ENCODE measurements at places on chromosomes 5 and 9.

GRCh38 chr9:34559624-34560455, 29.7 kb downstream of the CNTFR start:
- DNase-seq, result no peak

DNA sequence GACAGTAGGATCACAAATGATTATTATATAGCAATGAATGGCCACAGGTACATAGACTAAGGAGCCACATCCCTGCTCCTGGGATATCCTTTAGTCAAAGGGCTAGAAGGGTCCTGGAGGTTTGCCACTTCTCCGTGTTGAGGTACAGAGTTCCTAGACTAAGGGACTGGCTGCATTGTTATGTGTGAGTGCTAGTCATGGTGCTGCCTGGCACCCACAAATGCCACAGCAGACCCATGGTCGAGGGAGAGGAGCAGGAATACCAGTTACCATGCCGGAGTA, 47.4 kb downstream of the EXOSC2 start:
- DNase-seq, result no peak

DNA sequence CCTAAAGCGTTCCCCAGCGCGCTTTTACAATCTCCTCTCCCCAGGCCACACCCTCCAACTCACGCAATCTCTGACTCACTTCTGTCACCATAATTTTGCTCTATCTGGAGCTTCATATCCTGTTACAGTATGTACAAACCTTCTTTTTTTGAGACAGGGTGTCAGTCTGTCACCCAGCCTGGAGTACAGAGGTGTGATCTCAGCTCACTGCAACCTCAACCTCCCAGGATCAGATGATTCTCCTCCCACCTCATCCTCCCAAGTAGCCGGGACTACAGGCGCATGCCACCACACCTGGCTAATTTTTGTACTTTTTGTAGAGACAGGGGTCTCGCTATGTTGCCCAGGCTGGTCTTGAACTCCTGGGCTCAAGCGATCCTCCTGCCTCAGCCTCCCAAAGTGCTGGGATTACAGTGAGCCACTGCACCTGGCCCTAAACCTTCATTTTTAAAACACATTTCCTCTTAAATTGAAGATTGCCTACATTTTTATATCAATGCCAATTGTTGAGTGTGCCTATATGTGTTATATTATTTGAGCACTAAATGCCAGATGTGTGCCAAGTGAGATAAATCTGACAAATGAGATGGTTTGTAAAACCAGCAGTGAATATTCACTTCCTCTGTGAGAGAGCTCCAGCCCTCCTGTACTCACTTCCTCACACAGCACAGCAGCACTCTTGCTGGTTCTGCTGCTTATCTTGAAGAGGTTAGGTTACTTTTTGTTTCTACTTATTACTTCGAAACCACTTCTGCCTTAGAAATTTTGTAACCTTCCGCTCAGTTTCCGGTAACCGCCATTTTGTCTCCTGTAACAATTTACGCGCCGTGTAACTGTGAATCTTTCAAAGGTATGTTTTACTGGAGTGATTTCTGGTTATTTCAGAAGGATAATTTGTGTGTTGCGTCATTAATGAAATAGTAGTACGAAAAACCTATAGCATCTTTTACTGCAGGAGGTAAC, 57.9 kb downstream of the DOCK8 start:
- DNase-seq, result no peak

DNA sequence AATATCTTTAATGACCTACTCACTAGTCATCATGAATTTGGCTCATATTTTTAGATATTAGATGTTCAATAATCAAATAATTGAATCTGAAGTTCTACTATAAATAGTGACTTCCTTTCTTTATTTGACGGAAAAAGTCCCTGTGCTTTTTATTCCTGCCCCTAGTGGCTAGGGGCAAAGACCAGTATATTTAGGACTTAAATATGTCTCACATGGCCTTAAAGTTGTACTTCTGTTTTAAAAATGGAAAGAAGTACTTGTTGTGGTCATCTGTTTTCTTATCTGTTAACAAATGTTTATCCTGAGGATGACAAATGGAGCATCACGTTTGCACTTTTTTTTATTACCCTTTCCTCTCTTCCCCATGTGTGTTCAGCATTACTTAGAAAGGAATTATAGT, 89.2 kb upstream of the GRHPR start:
- DNase-seq, result no peak

DNA sequence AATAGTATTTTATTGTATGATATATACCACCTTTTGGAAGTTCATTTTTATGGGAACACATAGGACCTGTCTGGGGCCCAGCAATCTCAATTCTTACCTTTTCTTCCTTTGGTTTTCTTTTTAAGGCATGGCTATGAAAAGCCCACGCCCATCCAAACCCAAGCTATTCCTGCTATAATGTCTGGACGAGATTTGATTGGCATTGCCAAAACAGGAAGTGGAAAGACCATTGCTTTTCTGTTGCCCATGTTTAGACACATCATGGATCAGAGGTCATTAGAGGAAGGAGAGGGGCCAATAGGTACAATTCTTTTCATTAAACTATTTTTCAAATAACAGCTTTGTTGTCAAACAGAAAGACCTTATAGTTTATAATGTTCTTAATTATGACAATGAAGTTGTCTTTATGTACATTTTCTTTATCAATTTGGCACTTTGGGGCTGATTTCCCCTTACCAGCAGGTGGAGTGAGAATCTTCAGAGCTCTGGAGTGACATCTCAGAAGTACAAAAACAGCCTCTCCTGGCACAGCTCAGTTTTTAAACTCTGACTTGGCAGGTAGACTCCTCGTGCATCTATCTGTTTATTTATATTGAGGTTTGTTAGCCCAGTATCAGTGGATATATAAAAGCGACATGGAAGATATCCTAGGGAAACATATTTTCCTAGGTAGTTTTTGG, 25.8 kb downstream of the DDX46 start:
- DNase-seq, result no peak

DNA sequence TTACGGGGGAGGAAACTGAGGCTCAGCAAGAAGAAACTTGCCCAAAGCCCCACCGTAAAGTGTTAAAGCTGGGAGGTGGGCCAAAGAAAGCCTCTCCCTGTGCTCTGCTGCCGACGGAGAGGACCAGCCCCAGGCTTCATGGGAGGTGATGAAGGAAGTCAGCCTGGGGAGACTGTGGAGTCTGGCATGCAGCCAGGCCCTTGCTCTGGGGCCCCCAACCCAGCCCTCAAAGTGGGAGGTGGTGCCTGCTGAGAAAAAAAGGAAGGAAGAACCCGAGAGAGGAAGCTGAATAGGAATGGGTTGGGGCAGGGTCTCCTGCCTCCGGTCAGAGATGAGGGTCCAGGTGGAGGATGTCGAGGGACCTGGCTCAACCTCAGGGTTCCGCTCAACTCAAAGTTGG, 3.8 kb downstream of the RNF44 start:
- no peak for DNase-seq

DNA sequence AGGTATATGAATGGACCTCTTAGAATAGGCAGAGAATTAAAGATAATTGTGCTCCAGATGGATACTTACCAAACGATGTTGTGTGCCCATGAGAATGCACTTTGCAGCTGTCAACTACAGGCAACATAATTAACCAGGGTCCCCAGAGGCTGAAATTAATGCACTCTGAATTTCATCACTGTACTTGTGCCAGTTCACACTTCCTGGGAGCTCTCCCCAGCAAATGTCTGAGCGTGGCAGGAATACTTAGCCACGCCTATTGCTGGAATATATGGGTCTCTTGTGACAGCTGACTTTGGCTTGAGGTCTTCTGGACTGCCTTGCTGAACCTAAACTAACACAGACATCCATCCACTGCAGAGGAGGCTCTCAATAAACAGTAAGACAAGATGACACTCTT, 11.9 kb upstream of the C1QTNF2 start:
- DNase-seq, result no peak

GRCh38 chr5:170121321-170121720, 15.6 kb downstream of the FOXI1 start:
- DNase-seq, result no peak

DNA sequence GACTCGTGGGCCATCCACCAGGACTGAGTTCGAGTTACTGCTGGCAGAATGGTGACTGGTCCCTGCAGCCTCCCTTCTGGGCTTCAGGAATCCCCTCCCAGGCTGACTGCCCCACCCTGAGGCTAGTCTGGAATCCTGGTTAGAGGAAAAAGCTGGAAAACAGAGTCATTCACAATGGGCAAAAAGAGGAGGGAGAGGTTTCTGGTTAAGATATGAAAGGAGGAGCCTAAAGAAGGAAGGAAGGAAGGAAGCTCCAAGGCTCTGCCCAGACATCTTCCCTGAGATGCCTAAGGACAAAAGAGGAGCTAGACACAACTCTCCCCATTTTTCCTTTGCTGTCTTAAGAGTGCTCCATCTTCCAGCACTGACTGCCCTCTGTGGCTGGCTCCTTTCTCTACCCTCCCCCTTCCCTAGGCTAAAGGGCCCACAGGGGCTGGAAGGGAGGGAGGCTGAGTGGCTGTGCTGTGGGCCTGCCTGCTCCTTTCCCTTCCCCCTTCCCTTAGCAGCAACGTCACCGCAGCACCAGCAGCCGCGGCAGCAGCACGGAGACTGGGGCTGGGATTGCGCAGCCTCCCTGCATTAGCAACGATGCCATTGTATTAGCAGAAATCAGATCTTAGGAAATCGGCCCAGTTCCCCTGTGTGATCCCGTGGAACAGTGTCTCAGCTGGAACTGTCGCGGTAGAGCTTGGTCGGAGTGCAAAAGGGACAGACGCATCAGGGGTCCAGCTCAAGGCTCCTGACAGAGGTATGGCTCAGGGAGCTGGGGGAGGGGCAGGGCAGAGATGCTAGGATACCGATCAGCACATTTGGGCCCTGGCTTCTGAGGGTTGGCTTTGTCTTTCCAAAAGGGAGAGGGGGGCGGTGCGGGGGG, 48.7 kb downstream of the RUSC2 start:
- no peak for DNase-seq

- DNase-seq, result no peak
Observed at GRCh38 chr5:139552893-139553575, 8.1 kb upstream of the UBE2D2 start.

DNA sequence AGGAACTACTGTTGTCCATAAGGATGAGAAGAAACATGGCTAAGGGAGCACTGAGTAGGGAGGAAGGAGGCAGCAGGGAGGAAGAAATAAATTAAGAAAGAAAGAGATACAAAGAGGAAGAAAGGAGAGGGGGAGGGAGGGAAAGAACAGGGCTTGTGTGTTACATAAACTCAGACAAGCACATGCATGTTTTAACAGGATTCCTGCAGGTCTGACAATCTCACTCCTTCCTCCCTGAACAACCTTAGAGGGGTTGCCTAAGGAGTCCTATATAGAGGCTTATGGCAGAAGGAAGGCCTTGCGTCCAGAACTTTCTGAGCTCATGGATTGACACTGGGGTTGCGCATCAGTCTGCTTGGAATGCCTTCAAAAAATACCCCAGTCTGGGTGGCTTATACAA, 4.2 kb upstream of the KCNIP1 start:
- DNase-seq, result no peak

- DNase-seq, result no peak
Observed at GRCh38 chr9:114028646-114029045, 49.5 kb downstream of the AMBP start.

- DNase-seq, result no peak
Observed at GRCh38 chr5:94093300-94093699, 351.9 kb upstream of the POU5F2 start.

DNA sequence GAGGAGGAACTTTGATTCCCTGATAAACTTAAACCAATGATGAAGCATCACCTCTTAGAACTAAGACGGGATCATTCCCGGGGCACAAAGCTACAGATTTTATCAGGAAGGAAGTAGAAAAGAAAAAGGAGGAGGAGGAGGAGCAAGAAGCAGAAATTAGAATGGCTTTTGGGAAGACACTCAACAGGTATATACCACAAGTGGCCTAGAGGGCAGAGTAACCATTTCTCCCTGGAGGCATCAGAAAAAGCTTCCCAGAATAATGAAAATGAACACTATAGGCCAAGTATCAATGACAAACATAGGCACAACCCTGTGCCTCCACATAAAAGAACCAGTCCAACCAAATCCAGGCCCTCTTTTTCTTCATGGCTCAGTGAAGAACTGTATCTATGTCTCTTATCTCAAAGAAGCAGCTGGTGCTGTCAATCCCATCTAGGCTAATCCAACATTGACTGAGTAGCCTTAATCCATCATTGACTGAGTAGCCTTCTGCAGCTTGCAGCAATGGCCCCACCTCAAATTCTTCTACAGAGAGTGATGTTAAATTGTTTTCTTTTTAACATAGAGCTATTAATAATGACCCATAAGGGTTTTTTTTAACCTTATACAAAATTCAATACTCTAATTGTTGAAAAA, 178.8 kb upstream of the KIF2A start:
- no peak for DNase-seq

DNA sequence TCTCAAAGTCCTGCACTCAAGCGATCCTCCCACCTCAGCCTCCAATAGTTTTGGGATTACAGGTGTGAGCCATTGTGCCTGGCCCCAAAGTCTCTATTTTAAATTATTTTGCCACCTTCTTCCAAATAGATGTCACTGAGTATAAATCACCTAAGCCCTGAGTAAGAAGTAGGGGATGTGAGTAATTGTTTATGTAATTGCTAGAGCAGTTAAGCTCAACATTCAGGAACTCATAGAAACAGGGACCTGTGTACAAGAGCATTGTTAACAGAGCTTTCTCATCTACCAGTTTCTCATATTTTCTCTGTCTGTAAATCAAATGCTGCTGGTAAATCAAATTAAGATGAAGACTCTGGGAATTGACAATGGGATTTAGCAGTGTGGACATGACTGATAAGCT, 26.3 kb downstream of the CDK7 start:
- DNase-seq, result no peak

DNA sequence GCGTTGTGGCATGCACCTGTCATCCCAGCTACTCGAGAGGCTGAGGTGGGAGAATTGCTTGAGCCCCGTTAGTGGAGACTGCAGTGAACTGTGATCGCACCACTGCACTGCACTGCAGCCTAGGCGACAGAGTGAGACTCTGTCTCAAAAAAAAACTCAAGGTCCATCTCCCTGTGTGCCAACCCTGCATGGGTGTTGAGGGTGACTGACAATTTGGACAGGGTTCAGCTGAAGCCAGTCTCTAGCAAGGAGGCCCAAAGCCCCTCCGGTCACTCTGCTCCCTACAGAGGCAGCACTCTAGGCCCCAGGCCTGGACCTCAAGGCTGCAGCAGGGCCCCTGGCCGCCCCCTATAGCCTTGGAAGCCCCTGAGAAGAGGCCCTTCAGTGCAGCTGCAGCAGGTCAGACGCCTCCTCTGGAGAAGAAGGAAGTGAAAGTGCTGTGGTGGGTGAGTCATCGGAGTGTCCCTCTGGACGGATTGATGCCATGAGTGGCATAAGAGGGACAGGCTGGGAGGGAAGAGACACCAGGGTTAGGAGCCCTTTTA, 39.2 kb upstream of the NEK6 start:
- DNase-seq, result no peak

- no peak for DNase-seq
Observed at GRCh38 chr9:133210609-133211008, 1.6 kb upstream of the OBP2B start.

- DNase-seq, result no peak
Observed at GRCh38 chr5:82886911-82887310, 190.3 kb downstream of the TMEM167A start.

- no peak for DNase-seq
Observed at GRCh38 chr9:110142253-110142652, 65.7 kb downstream of the C9orf152 start.

All from HEK293T (cell line).